ENCODE measurements at places on chromosomes 11 and 22. TPM values are rescaled to one million over a fixed set of nuclear protein-coding genes. Genes with fewer than 3 reads are reported as not detected.
A peak's percentile ranks its signal among the peaks of the same experiment; 100 is the strongest.

The RAB39A gene
- total RNA-seq = 0.19 TPM

The SUSD2 gene
- 18.3 TPM for total RNA-seq

GRCh38 chr11:37830529-37830928, 1232.5 kb upstream of the RAG2 start:
- no peak for DNase-seq

GRCh38 chr22:33350491-33350890, 292.3 kb upstream of the SYN3 start:
- DNase-seq = no peak

DNA sequence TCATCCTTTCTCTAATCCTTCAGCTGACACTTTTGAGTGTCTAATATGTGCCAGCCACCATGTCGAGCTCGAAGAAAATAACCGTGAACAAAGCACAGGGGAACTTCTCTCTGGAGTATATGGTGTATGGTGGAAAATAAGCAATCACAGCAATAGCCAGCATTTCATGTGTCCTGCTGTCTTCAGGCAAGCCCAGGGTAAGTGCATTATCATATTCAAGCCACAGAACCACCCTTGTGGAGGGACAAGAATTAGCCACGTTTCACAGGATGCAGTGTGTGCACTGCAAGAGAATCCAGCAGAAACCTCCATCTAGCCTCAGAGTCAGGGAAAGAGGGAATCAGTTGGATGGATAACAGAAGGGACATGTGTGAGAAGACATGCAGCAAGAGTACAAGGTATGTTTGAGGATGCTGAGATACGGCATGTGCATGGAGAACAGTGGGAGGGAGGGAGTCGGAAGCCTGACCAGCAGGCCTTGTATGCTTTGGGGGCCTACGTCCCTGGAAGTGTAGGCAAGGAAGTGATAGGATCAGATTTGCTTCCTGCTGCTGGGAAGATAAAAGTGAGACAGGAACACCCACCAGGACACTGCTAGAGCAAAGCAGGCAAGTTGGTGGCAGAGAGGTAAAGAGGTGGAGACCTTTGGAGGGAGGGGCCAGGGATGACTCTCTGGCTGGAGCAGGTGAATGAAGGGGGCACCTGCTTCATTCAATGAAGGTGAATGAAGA, 14.7 kb upstream of the GNAZ start:
- DNase-seq = no peak

DNA sequence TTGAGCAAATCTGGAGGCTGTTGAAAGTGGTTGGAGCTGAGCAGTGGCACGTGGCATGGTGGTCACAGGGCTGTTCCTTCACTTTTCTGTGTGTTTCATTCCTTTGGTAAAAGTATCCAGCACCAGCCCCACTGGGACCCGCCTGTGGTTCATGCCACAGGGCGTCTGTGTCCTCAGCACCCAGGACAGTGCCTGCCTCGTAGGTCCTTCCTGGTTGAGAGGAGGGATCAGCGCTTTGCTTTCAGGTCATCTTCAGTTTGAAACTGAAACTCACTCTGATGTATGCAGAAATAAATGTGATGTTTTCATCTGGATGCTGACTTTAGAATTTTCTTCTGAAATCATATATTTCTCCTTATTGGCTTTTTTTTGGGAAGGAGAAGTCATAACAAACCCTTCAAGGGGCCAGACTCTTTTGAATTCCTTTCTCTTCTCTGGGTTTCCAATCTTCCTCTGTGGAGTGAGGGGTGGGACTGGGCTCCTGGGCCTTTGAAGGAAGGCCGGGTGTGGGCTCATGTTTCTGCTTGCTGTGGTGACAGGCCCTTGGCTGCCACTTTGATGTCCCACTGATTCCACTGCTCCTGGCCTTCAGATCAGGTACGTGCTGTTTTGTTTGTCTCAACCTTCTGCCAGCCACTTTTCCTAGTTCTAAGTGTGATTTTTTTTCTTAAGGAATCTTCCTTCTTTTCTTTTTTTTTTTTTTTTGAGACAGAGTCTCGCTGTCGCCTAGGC, 26.2 kb downstream of the TBC1D22A start:
- no peak for DNase-seq

GRCh38 chr11:118715245-118715831, 35.9 kb upstream of the TREH start:
- DNase-seq = no peak

DNA sequence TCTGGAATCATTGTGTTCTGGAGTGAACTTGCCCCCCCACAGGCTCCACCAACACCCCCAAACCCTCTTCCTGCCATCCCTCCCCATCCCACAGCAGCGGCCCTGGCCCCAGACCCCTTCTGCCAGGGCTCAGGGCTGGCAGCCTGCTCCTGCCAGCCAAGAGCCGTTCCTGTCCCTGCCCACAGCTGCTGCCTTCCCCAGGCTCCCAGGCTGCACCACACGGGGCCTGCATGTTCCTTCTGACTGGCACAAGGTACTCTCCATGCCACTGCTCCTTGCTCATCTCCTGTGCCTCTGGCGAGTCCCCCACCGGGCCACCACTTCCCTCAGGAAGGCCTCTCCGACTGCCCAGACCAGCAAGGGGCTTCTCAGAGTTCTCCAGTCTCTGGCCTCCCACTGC, 4.9 kb downstream of the GP1BB start:
- no peak for DNase-seq

DNA sequence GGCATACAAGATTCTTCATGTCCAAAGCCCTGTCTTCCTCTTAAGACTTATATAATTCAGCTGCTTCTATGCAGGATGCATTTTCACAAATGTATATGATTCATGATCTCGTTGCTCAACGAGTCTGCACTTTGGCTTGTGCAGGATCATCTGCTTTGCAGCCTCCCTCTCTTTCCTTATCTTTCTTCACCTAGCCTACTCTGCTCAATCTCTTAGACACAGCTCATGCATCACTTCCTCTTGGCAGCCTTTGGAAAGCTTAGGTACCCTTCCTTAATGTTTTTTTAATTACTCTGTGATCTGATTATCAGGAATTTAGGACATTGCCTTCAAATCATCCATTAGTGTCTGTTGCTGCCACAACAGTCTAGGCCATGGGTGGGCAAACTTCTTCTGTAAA, 673.8 kb downstream of the NELL1 start:
- no peak for DNase-seq

DNA sequence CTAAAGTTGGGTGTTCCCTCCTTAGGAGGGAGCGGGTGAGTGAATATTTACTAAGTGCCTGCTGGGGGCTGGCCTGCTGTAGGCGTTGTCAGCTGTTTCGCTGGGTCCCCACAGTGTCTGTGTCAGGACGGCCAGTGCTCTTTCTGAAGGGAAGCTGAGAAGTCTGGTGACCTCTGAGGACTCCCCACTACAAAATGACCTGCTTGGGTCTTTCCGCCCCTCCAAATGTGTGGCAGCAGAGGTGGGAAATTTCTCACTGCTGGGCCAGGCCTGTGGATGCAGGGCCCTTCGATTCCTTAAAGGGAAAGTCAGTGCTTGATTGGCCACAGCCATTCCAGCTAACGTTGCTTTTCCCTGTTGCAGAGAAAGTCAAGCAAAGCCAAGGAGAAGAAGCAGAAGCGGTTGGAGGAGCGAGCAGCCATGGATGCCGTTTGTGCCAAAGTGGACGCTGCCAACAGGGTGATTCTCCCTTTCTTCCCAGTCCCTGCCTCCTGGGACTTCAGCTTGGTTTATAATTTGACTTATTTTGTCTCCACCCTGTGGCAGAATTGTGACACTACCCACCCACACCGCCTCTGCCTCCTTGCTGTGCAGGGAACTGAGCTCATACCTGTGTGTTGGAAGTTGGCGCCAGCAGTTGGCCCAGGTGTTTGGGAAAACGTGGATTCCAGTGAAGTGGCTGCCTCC, 6.8 kb downstream of the NAA40 start:
- DNase-seq = peak; percentile 77

DNA sequence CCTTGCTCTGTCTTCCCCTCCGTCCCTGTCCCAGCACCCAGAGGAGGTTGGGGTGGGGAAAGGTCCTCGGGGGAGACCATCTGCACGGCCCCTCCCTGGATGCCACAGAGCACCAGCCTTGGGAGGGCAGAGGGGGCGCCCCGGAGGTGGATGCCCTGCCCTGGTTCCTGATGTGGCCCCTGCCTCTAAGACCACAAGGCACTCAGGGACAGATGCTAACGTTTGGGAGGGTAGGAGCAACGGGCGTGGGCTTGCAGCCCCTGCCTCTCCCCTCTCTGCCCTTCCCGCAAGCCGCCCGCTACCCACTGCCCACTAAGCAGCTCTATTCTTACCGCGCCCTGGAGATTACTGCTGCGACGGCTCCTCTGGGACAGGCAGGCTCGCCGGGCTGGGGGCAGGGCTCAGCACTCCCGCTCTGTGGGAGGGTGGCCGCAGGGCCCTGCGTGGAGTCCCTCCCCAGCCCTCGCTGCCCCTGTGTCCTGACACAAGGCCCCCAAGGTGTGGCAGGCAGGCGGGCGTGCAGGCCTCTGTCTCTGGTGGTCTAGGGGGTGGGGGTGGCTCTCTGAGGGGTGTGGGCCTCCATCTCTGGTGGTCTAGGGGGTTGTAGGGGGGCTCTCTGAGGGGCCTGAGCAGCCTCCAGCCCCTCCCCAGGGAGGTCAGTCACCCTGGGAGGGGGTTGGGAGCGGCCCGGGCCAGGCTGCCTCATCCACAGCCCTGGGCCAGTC, 14.9 kb downstream of the BRSK2 start:
- no peak for DNase-seq

- DNase-seq = no peak
These were observed 2.8 kb downstream of the PLEKHB1 start for GRCh38 chr11:73649206-73649605.

GRCh38 chr11:126528075-126528474, 172.6 kb downstream of the ST3GAL4 start:
- DNase-seq = no peak

DNA sequence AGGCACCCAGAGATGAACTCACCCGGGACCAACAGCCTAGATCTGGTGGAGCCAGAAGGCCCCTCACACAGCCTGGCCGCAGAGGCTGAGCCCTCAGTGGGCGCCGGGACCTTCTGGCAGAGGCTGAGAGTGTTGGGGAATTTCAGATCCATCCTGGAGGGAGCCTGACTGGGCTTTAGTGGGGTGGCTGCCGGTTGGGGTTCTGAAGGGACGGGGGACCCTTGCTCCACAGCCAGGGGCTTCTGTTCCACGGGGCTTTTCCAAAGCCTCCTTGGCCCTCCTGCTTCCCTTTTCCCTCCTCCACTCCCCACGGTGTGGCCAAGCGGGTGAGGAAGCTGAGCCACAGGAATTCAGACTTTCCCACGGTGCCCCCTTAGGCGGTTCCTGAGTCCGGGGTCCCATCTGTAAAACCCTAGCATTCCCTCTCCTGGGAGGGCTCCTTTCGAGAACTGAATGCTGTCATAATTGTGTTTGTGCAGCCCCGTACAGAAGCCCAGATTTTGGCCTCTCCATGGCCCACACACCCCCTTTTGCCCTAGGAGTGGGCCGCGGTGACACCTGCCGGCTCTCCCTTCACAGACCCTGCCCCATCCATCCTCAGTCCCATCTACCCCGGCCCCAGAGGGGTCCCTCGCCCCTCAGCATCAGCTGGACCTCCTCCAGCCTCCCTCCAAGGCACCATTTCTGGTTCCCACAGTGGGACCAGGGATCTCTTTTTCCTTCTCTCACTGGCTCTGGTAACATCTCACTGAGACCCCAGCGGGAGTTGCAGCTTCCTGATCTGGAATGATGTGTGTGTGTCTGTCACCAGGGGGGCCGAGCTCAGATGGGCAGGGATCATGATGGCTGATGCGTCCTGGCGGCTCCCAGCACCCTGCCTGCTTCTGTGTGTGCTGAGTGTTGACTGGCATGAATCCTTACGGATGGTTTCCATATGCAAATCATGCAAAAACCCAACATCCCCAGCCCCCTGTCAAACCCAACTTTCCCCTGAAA, 1048.4 kb downstream of the TBC1D22A start:
- no peak for DNase-seq
